ENCODE measurements at places on chromosomes 1 and 21. TPM values are rescaled to one million over a fixed set of nuclear protein-coding genes. Genes with fewer than 3 reads are reported as not detected.

The ZSCAN20 gene
- total RNA-seq: 5.7 TPM

DNA sequence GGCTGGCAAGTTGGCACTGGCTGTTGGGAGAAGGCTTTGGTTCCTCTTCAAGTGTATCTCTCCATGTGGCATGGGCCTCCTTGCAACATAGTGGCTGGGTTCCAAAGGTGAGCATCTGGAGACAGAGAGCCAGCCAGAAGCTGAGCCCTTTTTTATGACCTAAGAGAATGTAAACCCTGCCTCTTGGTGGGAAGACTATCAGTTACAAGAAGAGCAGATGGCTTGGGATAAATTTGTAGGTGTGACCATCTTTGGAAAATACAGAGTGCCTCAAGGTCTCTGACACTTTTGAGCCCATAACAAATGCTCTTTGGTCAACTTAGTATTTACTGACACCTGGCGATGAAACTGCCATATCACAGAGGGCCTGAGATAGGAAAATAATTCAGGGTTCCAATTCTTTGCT, 31.4 kb upstream of the PRELP start:
- DNase-seq: no peak
- no peak overlapping the region for H3K27ac ChIP-seq
- peaks cover 36% of the 10 kb centered on the region for H3K4me1 ChIP-seq
- H3K27me3 ChIP-seq: no peaks in the 10 kb centered on the region

DNA sequence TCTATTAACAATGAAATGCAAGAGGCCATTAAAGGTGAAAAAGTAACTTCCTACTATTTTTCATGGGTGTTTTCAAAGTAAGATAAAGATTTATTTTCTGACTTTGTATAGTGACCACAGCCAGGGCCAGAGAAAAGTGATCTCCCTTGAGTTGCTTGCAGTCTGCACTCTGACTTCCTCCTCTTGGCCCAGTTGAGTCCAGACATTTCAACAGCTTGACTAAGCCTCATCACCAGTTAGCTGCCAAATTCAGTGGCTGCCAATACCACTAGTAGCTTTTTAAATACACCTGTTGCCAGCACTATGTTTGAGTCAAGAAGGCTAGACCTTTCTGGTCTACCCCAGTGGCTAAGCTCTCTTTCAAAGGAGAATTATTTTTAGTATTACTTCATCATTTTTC, 3.7 kb upstream of the NEK7 start:
- no peaks in the 10 kb centered on the region for H3K27me3 ChIP-seq
- H3K4me1 ChIP-seq: peaks cover 4% of the 10 kb centered on the region
- no peaks in the 10 kb centered on the region for H3K36me3 ChIP-seq
- no peak for DNase-seq
- H3K27ac ChIP-seq: peak overlapping the region; percentile 45

DNA sequence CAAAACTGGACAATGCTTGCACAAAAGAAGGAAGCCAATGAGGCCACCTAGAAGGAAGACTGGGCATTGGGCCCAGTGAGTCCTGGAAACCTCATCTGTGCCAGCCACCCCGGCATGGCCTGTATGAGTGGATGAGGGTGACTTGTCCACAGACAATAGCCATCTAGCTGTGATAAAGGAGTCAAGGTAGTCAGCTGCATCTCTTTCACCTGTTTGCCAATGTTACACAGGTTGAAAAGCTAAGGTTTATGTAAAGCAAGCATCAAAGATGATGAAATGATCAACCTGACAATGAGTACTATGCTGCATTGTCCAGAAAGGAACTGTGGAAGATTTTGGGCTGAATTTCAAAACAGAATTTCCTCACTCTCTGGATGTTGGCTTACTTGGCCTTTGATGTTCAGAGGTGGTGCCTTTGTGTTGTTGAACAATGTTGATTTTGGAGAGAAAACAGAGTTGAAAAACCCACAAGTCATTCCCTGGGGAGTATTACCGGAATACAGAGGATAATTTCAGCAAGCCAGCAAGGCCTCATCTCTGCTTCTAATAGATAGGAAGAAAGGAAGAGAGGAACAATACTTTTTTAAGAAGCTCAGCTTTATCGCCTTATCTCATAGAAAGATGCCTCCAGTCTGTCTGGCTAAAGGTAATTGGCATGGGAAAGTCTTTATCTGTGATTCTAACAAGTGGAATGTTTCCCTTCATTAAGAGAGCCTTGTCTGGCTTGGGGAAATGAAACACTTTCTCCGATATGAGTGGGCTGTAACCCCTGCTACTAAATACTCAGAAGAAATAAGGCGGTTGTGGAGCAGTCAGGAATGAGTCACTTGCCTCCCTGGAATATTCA, 11.4 kb upstream of the SELE start:
- H3K4me3 ChIP-seq: no peak overlapping the region
- H3K27me3 ChIP-seq: no peaks in the 10 kb centered on the region
- no peak overlapping the region for H3K27ac ChIP-seq
- no peak for DNase-seq
- H3K36me3 ChIP-seq: no peaks in the 10 kb centered on the region
- H3K4me1 ChIP-seq: peaks cover 7% of the 10 kb centered on the region

GRCh38 chr1:193456811-193457280, 270.4 kb upstream of the B3GALT2 start:
- DNase-seq: peak; percentile 88
- no peaks in the 10 kb centered on the region for H3K27me3 ChIP-seq
- no peaks in the 10 kb centered on the region for H3K36me3 ChIP-seq
- no peak overlapping the region for H3K27ac ChIP-seq

GRCh38 chr1:43653339-43653738, 3.4 kb downstream of the KDM4A start:
- H3K27me3 ChIP-seq: no peaks in the 10 kb centered on the region
- H3K4me1 ChIP-seq: peaks cover 2% of the 10 kb centered on the region
- no peak overlapping the region for H3K4me3 ChIP-seq
- H3K27ac ChIP-seq: no peak overlapping the region
- DNase-seq: no peak

The ALX3 gene
- not detected for total RNA-seq

The DISC1 gene
- total RNA-seq: 32.9 TPM

The ISG20L2 gene
- total RNA-seq: 26.3 TPM

The CD1D gene
- 3.7 TPM for total RNA-seq

The SF3B4 gene
- total RNA-seq: 19.6 TPM

GRCh38 chr1:244090645-244091044, 39.6 kb downstream of the ZBTB18 start:
- H3K36me3 ChIP-seq: no peaks in the 10 kb centered on the region
- H3K27ac ChIP-seq: no peak overlapping the region
- no peak overlapping the region for H3K4me3 ChIP-seq
- H3K4me1 ChIP-seq: no peaks in the 10 kb centered on the region
- no peaks in the 10 kb centered on the region for H3K27me3 ChIP-seq

GRCh38 chr1:226884966-226885820, 14.8 kb downstream of the PSEN2 start:
- no peak for DNase-seq
- no peak overlapping the region for H3K27ac ChIP-seq
- H3K27me3 ChIP-seq: no peaks in the 10 kb centered on the region
- H3K4me3 ChIP-seq: no peak overlapping the region
- H3K4me1 ChIP-seq: peaks cover 10% of the 10 kb centered on the region
- H3K36me3 ChIP-seq: no peaks in the 10 kb centered on the region

GRCh38 chr1:19405761-19406487, 79.4 kb downstream of the CAPZB start:
- H3K36me3 ChIP-seq: no peaks in the 10 kb centered on the region
- no peak overlapping the region for H3K4me3 ChIP-seq
- H3K27ac ChIP-seq: peak overlapping the region; percentile 7
- H3K4me1 ChIP-seq: peaks cover 56% of the 10 kb centered on the region
- peak; percentile 90 for DNase-seq

The LCE1E gene
- total RNA-seq: not detected

- H3K4me1 ChIP-seq: peaks cover 3% of the 10 kb centered on the region
- no peaks in the 10 kb centered on the region for H3K27me3 ChIP-seq
- H3K36me3 ChIP-seq: no peaks in the 10 kb centered on the region
- H3K4me3 ChIP-seq: no peak overlapping the region
- peak; percentile 74 for DNase-seq
- H3K27ac ChIP-seq: no peak overlapping the region
These were observed 120.4 kb downstream of the SIPA1L2 start for GRCh38 chr1:232509570-232509969.

DNA sequence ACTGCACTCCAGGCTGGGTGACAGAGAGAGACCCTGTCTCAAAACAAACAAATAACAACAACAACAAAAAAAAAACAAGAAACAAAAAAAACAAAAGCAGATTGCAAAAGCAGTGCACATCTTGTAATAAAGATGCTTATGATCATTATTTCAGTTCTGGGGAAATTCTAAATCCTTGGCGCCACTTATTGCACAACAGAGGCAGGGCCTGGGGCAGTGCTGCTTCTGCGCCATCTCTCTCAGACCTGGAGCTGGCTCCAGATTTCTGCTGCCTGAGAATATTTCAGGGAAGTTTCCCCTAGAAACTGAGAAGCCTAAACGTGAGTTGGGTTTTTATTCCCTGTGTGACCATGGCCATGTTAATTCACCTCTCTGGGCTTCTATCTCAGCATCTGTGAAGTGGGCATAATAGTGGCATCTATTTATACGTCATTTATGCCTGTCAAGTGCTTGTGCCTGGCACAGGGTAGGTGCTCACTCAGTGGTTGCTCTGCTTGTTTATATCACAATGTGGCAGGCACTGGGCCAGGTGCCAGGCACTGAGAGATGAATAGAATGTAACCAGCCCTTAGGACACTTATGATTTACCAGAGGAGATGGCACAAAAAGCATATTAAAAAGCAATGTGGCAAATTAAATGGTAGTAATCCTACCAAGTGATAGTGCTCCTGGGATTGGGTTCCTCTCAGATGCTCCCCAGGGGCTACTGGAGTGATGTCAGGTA, 67.9 kb downstream of the MDM4 start:
- H3K36me3 ChIP-seq: no peaks in the 10 kb centered on the region
- H3K27me3 ChIP-seq: no peaks in the 10 kb centered on the region
- no peak for DNase-seq
- H3K4me1 ChIP-seq: no peaks in the 10 kb centered on the region
- H3K27ac ChIP-seq: no peak overlapping the region
- no peak overlapping the region for H3K4me3 ChIP-seq

- H3K36me3 ChIP-seq: no peaks in the 10 kb centered on the region
- H3K27ac ChIP-seq: peak overlapping the region; percentile 24
- DNase-seq: peak; percentile 22
- no peak overlapping the region for H3K4me3 ChIP-seq
- no peaks in the 10 kb centered on the region for H3K27me3 ChIP-seq
These were observed 118.5 kb downstream of the ITSN1 start for GRCh38 chr21:33760641-33761440.

- DNase-seq: no peak
- H3K36me3 ChIP-seq: no peaks in the 10 kb centered on the region
- no peak overlapping the region for H3K27ac ChIP-seq
These were observed 3.4 kb upstream of the PDE9A start for GRCh38 chr21:42650033-42650370.

DNA sequence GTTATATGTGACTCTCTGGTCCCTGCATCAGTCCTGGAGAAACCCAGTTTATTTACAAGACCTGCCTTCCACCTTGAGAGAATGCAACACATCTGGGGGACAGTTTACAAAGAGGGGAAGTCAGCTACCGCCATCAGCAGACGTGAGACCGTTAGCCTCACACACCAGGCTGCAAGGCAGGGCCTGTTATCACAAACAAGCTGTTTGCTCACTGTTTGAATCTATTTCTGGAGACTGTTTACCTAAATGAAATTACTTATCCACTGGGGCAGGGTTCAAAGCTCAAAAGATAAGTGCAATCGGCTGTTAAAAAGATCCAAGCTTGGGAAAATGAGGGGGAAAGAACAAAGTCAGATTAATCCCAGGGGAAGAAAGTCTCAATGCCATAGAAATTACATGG, 134.4 kb downstream of the ZNF281 start:
- H3K4me3 ChIP-seq: no peak overlapping the region
- no peaks in the 10 kb centered on the region for H3K4me1 ChIP-seq
- H3K27me3 ChIP-seq: no peaks in the 10 kb centered on the region
- no peaks in the 10 kb centered on the region for H3K36me3 ChIP-seq

DNA sequence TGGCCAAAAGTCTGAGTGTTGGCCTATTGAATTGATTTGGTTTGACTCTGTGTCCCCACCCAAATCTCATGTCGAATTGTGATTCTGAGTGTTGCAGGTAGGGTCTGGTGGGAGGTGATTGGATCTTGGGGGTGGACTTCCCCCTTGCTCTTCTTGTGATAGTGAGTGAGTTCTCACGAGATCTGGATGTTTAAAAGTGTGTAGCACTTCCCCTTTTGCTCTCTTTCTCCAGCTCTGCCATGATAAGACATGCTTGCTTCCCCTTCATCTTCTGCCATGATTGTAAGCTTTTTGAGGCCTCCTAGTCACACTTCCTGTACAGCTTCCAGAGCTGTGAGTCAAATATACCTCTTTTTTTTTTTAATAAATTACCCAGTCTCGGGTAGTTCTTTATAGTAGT, 297.1 kb upstream of the ZRANB2 start:
- H3K27me3 ChIP-seq: no peaks in the 10 kb centered on the region
- H3K36me3 ChIP-seq: no peaks in the 10 kb centered on the region
- no peak overlapping the region for H3K27ac ChIP-seq
- no peak overlapping the region for H3K4me3 ChIP-seq
- no peak for DNase-seq

DNA sequence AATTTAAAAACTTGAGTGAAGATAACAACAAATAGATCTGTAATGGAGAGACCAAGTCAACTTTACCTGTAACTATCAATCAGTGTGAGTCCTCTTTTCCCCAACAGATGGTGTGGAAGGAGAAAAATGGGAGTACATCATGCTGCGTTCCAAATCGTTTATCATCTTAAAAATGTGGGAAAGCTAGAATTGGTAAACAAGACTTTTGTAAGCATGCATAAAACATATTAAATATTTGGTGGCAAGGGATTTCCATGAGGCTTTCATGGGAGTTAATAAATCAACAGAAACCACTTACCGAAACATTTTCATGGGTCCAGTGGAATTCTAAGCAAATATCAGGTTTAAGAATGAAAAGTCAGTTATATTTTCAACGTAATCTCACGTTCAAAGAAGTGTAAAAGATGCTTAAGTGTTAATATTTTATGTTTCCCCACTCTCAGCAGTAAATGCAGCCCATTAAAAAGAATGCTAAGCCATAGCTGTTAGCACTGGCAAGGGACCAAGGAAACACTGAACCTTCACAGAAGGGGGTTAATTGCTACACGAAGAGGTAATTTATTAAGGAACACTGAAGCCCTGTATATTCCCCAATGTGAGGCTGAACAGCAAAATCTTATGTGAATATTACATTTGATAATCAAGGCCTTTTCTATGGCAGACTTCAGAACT, 117.0 kb downstream of the ZC3H11B start:
- H3K4me1 ChIP-seq: peaks cover 40% of the 10 kb centered on the region
- H3K27ac ChIP-seq: no peak overlapping the region
- H3K36me3 ChIP-seq: no peaks in the 10 kb centered on the region
- no peaks in the 10 kb centered on the region for H3K27me3 ChIP-seq
- DNase-seq: no peak
- no peak overlapping the region for H3K4me3 ChIP-seq

The SLFNL1 gene
- total RNA-seq: 2.8 TPM

Measured in lung (tissue), 17 donors.